Amygdala (tissue), 56 donors: ENCODE measurements at places on chromosomes 16 and 17.
A peak's percentile ranks its signal among the peaks of the same experiment; 100 is the strongest.

GRCh38 chr17:71080937-71081336 is 911.6 kb downstream of the KCNJ2 start:
- no peak for DNase-seq

GRCh38 chr17:56203430-56203829 is 50.2 kb downstream of the ANKFN1 start:
- DNase-seq: no peak

DNA sequence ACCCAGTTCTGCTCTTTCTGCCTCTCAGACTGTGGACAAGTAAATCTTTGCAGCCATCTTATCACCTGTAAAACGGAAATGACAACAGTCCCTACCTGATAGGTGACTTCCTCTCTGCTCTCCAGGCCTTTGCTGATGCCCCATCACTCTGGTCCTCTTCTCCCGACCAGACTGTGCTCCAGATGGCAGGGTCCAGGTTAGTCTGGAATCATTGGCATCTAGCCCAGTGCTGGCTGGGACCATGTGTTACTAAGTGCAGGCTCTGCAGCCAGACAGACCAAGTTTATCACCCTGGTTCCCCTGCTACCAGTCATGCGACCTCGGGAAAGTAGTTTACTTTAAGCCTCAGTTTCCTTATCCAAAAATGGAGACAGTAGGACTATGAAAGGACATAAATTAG is 1.8 kb upstream of the NUBP1 start:
- no peak for DNase-seq

DNA sequence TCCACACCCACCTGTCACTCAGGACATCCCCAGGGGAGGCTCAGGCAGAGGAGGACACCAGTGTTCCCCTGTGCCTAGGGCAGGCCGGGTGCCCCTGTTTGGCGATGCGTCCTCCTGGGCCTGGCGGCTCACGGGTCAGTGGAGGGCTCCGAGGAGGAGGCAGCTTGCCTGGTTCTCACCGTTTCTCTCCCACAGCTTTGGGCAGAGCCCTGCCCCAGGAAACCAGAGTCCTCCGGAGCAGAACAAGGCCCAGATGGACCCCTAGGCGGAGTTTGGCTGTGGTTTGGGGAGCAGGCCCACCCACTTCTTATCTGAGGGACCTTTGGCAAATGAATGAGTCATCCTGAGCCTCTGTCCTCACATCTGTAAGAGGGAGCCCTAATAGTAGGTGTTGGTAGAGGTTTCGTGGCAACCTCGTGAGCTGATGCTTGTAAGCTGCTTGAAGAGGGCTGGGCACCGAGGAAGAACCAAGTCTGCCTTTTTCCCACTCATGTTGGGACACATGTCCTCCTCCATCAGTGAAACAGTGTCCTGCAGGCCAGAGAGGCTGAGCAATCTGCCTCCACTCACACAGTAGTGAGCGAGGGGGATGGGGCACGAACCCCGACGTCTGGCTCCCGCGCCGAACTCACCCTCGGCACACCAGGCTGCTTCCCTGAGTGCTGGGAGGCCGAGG is 247.0 kb upstream of the CIBAR2 start:
- DNase-seq: no peak

- no peak for DNase-seq
These were observed 19.4 kb upstream of the ABCA3 start for GRCh38 chr16:2359919-2360318.

DNA sequence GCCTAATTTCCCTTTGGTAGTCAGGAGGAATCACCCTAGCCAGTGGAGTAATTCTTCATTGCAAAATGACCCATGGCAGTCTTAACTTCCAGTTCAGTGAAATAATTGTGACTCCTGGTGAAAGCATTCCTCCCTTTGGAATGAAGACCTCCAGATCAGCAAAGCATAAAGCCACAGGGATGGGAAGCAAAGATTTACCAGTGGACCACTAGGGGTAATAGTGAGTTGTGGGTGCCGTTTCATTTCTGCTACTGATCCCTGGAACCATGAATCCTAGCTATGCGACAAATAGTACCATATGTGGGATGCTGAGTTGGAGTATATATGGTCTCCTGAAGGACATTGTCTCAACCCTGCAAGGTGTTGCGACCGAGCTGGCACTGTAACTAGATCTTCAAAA is 13.7 kb downstream of the DYNLL2 start:
- DNase-seq: no peak

DNA sequence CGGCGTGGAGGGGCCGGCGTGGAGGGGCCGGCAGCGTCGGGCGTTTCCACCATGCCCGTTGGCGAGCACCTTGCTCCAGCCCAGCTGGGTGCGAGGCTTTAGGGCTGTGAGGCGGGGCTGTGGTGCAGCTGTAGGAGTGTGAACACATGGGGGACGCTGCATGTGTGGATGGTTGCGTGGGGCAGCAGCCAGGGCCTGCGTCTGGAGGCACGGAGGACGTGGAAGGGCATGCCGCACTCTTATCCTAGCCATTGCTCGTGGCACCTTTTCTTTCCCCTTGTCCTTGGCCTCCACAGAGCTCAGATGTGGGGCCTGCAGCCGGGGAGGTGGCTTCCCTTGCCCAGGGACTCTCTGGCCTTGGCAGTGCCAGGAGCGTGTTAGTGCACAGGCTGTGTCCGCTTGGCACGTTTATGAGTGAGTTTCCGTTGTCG is 47.8 kb downstream of the PDPK1 start:
- no peak for DNase-seq

DNA sequence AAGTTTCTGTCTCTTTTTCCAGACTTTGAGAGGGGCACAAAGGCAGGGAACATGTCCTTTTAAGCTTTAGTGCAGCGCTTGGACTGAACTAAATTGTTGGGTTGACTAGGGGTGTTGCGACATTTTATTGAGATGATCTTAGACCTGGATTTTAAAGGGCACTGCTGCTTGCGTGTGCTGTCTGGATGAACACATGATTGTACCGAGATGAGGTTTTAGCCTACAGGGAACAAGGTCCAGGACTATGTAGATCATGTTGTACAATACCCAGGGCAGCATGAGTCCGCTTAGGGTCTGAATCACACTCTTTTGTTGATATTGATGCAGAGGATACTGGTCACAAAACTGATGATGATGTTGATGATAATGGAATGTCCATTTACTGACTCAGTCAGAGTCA is 5.2 kb upstream of the RGS9 start:
- no peak for DNase-seq

- DNase-seq: no peak
These were observed 3.3 kb downstream of the HOXB2 start for GRCh38 chr17:48541577-48542113.

- DNase-seq: no peak
These were observed 9.2 kb upstream of the GLIS2 start for GRCh38 chr16:4306470-4307214.

DNA sequence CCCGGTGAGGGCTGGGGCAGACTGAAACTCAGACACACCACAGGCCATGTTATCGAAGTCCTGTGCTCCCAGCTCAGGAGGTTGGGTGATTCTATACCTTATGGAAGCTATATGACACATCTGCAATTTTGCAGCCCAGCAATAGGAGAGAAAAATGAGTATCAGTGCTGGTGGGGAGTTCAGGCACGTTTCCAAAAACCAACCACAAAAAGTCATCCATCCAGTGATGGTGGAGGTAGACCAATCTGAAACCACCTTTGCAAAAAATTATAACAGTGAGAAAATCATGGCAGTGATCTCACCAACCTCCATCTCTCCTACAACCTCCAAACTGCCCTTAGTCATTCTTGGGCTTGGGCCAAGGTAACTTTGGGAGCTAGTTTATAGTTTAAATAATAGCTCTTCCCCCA is 327.9 kb downstream of the SLC39A11 start:
- no peak for DNase-seq

GRCh38 chr17:41975099-41976083 is 8.8 kb downstream of the CNP start:
- peak; percentile 74 for DNase-seq

GRCh38 chr17:77489893-77490255 is 349.1 kb downstream of the SEC14L1 start:
- DNase-seq: peak; percentile 80

DNA sequence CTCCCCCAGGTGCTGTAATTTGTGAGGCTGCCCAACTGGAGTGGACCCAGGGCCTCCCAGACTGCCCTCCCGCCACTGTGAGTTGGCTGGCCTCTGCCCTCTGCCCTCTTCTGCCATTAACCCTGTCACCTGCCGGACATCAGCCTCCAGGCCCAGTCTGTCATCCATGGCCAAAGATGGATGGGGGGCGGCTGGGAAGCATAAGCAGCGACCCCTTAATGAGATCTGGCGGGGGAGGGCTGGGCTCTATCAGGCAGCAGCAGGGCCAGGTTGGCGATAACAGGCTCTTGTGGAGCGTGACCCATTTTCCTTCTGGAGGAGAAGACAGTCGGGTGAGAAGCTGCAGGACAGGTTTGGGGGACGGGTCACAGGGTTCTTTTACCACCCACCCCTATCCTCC is 25.3 kb downstream of the CDK5RAP3 start:
- DNase-seq: no peak

- peak; percentile 49 for DNase-seq
These were observed 29.4 kb upstream of the NAT9 start for GRCh38 chr17:74805591-74805991.

GRCh38 chr16:78175287-78175686 is 75.8 kb downstream of the WWOX start:
- no peak for DNase-seq

GRCh38 chr16:7624871-7625766 is 292.5 kb downstream of the RBFOX1 start:
- no peak for DNase-seq

GRCh38 chr16:24262816-24263215 is 6.7 kb downstream of the CACNG3 start:
- no peak for DNase-seq

- DNase-seq: no peak
These were observed 47.7 kb upstream of the LCMT1 start for GRCh38 chr16:25063865-25064264.

DNA sequence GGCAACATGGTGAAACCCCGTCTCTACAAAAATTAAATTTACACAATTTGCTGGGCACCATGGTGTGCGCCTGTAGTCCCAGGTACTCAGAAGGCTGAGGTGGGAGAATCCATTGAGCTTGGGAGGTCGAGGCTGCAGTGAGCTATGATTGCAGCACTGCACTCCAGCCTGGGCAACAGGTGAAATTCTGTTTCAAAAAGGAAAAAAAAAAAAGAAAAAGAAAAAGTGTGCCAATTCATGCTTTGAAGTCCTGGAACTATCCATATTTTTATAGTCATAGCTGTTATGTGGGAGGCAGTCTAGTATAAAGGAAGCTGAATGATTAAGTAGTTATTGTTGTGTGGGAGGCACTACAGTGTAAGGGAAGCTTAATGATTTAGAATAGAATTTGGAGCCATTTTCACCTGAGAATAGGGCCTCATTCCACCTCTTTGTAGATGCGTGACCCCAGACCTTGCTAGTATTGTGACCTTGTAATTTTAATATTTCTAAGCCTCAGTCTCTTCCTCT is 31.6 kb downstream of the IQCK start:
- no peak for DNase-seq
